ENCODE measurements at places on chromosomes 2 and 18.

DNA sequence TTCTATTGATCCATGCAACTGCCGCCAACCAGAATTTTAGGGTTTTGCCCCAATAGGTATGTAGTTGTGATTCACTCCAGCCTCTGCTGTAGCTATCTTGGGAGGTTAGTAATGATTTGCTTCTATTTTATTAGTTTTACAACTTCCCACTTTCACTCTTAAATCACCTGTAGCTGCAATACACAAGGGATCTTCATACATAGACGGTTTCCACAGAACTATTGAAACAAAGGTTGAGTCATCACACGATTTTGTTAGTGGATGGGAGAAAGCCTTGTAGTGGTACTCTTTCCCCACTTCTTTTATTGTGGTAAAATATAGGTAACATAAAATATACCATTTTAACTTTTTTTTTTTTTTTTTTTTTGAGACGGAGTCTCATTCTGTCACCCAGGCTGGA lies 104.2 kb upstream of the SPRED2 start:
- no peak for DNase-seq

DNA sequence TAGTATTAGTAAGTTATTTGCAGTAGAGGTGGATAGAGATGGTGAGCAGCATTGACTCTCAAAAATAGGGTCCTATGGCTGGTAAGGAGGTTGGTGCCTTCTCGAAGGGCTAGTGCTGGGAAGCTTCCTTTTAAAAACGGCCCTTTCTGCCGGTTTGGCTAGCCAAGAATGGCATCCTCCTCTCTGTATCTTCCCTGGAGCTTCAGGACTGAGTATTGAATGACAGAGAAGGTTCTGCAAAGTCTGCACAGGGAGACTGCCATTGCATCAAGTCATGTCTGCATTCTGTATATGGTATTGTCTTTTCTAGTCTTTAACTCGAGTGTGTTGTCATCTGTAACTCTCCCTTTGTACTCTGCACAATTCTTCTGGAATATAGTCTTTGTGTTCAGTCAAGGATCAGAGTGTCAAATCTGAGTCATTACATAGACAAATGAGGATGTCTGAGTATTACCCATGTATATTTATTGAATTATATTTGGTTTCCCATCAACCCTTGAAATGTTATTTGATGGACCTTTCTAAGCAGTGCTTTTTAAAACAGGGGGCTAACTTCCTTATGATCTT lies 1.1 kb downstream of the LDLRAD4 start:
- DNase-seq = no peak

DNA sequence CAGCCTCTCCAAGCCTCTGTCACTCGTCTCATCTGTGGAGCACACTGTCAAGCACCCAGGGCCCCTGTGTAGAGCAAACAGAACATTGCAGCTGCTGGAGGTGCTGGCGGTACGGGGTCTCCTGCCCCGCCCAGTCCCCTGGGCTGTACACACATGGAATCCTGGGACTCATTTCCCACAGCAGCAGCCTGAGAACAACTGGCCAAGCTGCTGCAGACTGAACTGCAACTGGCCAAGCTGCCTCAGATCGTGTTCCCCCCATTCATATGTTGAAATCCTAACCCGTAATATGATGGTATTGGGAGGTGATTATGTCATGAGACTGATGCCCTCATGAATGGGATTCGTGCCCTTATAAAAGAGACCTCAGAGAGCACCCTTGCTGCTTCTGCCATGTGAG lies 130.5 kb downstream of the NCK2 start:
- DNase-seq = no peak

DNA sequence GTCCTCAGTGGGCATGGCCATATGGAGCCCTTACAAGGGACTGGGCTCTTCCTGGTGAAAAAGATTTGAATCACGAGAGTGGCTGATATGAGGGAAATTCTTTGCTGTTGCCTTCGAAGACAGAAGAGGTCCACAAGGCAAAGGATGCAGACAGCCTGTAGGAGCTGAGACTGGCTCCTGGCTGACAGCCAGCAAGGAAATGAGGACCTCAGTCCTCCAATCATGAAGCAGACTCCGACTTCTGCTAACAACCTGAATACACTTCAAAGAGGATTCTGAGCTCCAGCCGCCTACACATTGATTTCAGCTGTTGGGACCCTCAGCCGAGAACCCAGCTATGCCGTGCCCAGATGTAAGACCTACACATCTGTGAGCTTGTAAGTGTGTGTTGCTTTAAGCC lies 3.0 kb upstream of the ST8SIA5 start:
- DNase-seq = no peak

- no peak for DNase-seq
Measured at GRCh38 chr2:207405150-207405549, 124.6 kb upstream of the CREB1 start.

Data from KG1 (cell line).